ENCODE measurements at places on chromosomes 7 and 10.
A peak's percentile ranks its signal among the peaks of the same experiment; 100 is the strongest.

DNA sequence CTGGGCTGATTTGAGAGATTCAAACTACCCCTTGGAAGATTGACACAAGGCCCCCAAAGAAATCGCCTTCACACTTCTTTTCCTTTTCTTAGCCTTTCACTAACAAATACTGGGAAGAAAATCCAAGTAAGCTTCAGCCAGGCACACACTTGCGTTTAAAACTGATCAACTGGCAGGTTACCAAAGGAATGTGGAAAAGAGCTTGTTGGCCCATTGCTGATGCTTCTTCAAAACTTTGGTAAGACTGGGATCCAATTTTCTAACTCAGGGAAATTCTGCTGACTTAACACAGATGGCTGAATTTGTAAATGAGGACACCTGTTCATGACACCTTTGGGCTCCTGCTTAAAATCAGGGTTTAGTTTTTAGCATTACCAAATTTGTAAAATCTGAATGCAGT, 464.5 kb upstream of the GALNT17 start:
- no peak for DNase-seq

- DNase-seq, result peak; percentile 18
Measured at GRCh38 chr7:139725077-139725476, 52.7 kb downstream of the HIPK2 start.

GRCh38 chr7:8441106-8441965, 7.9 kb downstream of the NXPH1 start:
- DNase-seq, result no peak

DNA sequence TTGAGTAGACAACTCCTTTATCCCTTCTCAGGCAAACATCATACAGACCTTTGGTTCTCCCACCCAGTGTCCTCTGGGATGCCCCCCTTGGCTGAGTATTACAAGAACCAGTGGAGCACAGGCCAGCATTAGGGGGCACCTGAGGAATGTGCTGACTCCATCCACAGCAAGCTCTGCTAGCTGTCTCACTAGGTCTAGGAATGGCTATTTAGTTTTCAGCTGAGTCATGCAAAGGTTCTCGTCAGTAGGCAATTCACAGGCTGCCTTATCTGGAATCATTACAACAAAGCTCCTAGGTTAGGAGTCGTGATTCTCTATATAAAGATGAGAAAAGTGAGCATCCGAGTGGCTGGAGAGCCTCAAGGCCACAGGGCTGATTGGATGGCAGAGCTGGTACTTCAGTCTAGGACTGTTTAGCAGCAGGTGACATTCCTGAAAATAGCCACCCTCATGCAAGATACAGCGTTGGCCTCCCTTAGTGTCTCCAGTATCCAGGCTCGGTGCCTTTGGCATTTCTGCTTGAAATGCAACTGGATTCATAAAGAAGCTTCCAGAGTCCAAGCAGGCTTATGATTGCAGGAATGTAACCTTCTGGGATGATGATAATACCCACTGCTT, 75.8 kb downstream of the CDCA7L start:
- DNase-seq, result no peak

- peak; percentile 22 for DNase-seq
Measured at GRCh38 chr7:149067869-149068268, 22.6 kb downstream of the ZNF786 start.

GRCh38 chr7:100475549-100475948, 3.5 kb downstream of the TSC22D4 start:
- no peak for DNase-seq

GRCh38 chr7:45591101-45591906, 17.1 kb downstream of the ADCY1 start:
- no peak for DNase-seq

DNA sequence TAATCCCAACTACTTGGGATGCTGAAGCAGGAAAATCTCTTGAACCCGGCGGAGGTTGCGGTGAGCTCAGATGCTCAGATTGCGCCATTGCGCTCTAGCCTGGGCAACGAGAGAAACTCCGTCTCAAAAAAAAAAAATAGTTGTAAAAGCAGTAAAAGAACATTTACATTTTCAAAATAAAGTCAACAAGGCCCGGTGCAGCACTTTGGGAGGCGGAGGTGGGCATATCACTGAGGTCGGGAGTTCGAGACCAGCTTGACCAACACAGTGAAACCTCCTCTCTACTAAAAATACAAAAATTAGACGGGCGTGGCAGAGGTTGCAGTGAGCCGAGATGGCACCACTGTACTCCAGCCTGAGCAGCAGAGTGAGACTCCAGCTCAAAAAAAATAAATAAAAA, 4.0 kb downstream of the CCAR1 start:
- no peak for DNase-seq

DNA sequence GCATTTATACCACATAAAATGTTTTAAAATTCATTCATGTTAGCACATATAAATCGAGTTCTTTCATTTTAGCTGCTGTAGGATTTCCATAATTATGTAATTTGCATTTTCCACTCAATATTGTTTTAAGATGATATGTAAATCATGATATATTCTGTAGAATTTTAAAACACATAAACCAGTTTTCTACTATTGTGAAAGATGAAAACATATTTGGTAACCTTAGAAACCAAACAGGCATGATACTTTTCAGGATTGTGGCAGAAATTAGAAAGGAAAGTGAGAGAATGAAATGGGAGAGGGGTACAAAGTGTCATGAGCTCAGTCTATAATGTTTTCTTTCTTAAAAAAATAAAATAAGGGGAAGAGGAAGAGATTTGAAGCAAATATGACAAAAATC, 269.3 kb downstream of the PPP1R3A start:
- no peak for DNase-seq

- no peak for DNase-seq
Measured at GRCh38 chr7:105985672-105986215, 22.7 kb downstream of the CDHR3 start.
